Stimulated activated CD8-positive, alpha-beta memory T cell treated with anti-CD3 and anti-CD28 coated beads, Interleukin-12 subunit alpha, Interleukin-12 subunit beta, amount 100 ng/mL, for 4 hours (primary cell): ENCODE measurements at places on chromosomes 5 and 9.

- no peak for DNase-seq
Observed at GRCh38 chr9:92971776-92972175, 24.5 kb downstream of the FGD3 start.

DNA sequence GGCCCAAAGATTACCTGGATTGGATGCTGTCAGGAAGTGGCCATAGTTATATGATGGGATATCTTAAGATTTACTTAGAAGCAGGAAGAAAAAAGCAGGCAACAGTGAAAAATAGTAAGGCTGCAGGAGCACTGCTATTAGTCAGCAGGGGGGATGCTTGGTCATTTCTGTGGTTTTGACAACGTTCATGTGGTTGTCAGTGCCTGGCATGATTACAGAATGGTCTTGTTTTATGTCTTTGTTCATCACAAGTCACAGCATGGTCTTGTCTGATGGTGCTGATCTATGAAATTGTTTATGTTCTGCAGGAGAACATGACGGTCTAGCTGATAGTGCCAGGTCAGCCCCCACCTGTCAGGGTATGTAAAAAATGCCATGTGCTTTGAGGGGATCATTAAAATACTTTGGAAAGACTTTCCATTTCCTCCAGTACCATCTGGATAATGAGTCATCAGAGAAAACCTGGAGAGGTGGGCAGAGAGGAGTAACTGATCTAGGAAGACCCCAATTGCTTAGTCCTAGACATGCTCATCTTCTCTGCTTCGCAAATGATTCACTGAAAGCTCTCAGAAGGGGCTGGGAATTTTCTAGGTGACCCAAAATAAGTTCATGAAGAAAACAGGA lies 48.5 kb downstream of the PLGRKT start:
- DNase-seq: no peak

DNA sequence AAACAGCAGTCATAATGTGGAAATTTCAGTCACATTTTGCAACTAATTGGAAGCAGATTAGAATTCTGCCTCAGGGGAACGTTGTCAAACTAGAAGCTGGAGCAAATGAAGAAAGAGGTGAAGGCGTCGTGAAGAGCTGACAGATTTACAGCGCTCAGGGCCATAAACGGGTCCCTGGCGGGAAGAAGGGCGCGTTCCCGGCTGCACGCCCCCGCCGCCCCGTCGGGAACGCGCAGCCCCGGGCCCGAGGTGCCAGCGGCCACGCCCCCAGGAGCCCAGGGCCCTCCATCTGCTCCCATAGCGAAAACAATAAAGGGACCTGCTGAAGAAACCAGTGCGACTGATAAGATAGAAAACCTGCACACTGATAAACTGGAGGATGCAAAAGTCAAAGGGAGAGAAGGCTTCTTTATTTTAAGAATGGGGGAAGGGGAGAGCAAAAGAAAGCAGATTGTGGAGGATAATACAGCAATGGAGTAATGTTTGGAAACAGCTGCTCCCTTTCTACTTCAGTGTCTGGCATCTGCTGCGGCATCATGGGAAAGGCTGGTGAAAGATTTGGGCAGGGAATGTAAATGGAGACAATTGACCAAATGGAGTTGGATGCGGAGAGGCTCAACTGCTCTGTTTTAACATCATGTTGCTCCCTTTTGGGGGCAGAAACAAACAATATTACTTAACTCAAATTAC lies 11.1 kb downstream of the ZNF608 start:
- no peak for DNase-seq

DNA sequence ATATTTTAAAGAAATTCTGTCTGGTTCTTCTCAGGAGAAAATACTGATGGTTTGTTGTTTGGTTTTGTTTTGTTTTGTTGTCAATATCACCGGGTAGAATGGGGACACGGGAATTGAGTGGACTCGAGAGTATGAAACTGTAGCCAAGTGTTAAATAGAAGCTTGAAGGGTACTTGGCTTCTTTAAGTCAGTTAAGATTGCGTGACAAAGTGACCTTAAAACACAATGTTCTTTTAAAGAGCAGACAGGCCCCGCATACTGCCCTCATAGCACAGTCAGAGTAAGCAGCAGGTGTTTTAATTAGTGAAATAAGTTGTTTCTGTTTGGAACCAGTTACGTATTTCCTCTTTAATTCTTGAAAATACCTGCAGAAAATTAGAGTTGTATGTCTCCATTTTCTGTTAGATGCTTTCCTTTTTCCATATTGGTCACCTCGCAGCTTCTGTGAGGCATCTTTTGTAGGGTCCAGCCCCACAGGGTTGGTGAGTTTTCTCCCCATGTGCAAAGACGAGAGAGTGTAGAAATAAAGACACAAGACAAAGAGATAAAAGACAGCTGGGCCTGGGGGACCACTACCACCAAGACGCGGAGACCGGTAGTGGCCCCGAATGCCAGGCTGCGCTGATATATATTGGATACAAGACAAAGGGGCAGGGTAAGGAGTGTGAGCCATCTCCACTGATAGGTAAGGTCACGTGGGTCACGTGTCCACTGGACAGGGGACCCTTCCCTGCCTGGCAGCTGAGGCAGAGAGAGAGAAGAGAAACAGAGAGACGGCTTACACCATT lies 9.6 kb downstream of the TRIP13 start:
- DNase-seq: no peak

DNA sequence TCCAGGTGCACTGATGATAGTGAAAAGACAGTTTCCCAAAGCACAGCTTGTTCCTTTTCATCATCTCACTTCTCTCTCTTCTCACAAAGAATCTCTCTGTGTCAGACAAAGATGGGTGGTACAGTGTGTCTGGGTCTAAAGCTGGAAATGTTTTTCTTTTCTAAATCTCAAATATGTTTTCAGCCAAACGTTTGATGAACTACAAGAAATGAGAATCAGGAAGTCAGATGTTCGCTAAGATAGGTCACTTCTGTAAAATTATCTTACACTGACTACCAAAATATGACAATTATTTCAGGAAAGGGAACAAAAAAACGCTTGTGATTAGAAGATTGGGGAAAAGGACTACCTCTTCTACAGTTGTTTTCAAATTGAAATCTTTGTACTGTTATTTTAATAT lies 708.8 kb downstream of the PTPRD start:
- DNase-seq: no peak

DNA sequence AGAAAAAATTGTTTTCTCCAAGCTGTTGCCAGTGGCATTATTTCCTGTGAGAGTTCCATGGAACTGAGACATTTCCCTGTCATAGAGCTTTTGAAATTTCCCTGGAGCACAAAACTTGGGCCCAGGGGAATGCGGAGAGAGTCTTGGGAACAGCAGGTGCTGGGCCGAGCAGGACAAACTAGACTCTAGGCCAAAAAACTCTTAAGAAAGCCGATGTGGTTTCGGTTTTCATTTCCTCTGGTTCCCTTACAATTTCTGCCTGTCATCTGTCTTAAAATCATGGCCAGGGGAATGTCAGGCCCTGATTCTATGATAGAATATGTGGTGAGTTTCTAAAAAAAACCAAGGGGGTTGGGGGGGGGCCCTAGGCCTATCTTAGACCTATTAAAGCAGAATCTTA lies 4.6 kb downstream of the SLC35A4 start:
- DNase-seq: no peak

GRCh38 chr5:36790847-36791246 lies 85.7 kb upstream of the NIPBL start:
- DNase-seq: no peak

DNA sequence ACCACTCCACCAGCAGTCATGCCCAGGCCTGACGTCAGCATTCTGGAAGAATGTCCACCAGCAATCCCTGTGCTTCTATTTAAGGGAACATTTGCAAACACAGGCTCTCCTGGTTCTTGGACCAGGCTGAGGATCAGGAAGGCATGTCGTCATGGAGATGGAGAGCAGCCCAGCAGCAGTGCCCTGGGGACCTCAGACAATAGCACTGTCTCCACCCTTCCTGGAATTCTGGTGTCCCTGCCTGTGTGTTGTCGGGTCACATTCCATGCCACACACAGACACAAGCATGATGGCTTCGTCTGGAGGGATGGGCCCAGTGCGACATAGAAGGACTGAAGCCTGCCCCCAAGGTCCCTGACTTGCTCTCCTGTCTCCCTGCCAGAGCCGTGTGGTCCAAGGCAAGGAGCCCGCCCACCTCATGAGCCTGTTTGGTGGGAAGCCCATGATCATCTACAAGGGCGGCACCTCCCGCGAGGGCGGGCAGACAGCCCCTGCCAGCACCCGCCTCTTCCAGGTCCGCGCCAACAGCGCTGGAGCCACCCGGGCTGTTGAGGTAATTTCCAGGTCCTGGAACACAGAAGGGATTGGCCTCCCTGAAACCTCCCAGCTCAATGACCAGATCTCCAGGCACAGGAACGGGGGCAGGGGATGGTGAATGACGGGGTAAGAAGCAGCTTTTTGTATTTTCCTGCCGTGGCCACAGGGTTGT lies 43.8 kb downstream of the STOM start:
- no peak for DNase-seq

GRCh38 chr9:12862611-12863410 lies 88.0 kb downstream of the LURAP1L start:
- DNase-seq: no peak
